G401 (cell line): ENCODE measurements at places on chromosomes 3 and 15. TPM values are rescaled to one million over a fixed set of nuclear protein-coding genes. Genes with fewer than 3 reads are reported as not detected.
A peak's percentile ranks its signal among the peaks of the same experiment; 100 is the strongest.

P2RY14 gene
- total RNA-seq: not detected in 2 replicates

GRCh38 chr3:177336873-177337450, 139.7 kb upstream of the TBL1XR1 start:
- DNase-seq: no peak

DNA sequence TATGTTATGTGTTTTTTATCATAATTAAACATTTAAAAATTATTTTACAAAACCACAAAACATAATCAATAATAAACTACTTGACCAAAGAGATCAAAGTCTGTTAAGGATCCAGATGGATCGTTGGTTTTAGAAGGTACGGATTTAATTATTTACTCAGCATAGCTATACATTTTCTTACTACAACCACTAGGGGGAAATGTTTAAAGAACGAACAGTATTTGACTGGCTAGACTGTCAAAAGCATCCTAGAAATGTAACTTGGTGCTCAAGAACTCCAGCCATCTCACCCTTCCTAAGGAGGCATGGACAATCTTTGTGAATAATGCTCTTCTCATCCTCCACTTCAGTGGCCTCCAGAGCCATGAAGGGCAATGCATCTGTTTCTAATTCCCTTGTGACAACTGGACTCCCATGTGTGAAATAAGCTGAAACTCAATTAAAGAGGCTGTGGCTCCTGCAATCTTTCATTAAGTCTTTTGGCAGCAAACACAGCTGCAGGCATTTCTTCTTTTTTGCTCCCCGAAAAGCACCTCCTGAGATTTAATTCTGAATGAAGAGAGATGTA, 94.7 kb upstream of the TUSC7 start:
- DNase-seq: peak; percentile 16

KNG1 gene
- total RNA-seq: not detected in 2 replicates

DNA sequence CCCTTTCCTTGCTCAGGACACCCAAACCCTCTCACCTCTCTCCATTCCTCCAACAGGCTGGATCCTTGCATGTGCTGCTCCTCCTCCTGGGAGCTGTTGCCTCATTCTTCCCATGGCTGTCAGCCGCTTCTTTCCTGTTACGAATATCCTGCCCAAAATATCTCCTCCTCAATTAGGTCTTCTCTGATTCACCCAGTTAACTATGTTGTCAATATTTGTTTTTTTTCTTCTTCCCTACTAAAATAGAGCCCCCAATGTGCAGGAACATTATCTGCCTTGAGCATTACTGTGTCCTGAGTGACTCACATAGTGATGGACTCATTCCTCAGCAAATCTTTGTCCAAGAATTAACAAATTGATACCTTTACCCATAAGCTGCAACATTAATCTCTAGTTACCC, 357.2 kb downstream of the CLSTN2 start:
- no peak for DNase-seq

DNA sequence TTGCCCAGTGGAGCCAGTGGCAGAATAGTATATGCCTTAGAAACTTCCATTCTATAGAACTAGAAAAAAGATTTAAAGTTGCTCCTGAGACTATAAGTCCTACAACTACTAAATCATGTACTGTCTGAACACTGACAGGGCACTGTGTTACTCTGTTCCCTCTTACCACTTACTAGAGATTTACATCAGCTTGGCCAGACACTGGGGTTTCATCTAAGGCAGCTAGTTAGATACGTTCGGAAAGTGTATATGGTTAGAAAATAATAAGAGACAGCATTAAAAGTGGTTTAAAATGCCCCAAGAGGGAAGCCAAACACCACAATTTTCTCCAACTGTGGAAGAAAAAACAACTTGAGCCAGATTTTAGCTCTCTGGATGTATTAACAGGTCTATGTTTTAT, 97.1 kb downstream of the FBN1 start:
- DNase-seq: no peak

- DNase-seq: no peak
These were observed 4.0 kb downstream of the TMEM89 start for GRCh38 chr3:48617559-48617958.
